Lower lobe of right lung (tissue), 2 donors: ENCODE measurements at places on chromosomes 11 and 22. TPM values are rescaled to one million over a fixed set of nuclear protein-coding genes. Genes with fewer than 3 reads are reported as not detected.

The ACRV1 gene
- not detected for total RNA-seq

DNA sequence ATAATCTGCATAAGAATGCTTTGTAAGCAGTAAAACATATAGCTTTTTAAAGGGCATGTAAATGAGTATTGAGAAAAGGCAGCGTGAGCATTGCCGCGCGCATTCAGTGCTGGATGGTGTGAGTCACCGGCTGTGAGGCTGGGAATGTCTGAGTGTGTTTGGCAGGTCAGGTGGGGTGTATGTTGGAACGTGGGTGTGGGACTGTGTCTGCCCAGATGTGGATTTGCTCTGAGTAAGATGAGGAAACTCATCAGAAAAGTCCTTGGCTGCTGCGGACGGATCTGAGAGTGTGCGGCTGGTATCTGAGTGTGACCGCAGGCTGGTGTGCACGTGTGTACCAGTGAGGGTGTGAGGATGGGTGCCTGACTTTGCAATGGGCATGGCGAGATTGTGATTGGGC lies 66.2 kb upstream of the NECTIN1 start:
- no peak for DNase-seq

The HOATZ gene
- 15.0 TPM for total RNA-seq

- DNase-seq, result no peak
Measured at GRCh38 chr11:10317776-10318526, 13.1 kb downstream of the ADM start.

The WBP2NL gene
- total RNA-seq, result 1.9 TPM

GRCh38 chr11:44014968-44015623 lies 32.7 kb upstream of the ACCSL start:
- DNase-seq, result no peak

The F2 gene
- total RNA-seq, result not detected

- no peak for DNase-seq
Measured at GRCh38 chr22:47391169-47392053, 629.0 kb downstream of the TBC1D22A start.

DNA sequence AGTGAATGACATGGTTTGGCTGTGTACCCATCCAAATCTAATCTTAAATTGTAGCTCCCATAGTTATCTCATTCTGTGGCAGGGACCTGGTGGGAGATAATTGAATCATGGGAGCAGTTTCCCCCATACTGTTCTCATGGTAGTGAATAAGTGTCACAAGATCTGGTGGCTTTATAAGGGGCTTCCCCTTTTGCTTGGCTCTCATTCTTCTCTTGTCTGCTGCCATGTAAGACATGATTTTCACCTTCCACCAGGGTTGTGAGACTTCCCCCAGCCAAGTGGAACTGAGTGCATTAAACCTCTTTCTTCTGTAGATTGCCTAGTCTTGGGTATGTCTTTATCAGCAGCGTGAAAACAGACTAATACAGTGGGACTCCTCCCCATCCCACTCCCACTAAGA lies 11.1 kb downstream of the OR5A2 start:
- no peak for DNase-seq

- no peak for DNase-seq
Measured at GRCh38 chr11:126879516-126879915, 121.1 kb downstream of the KIRREL3 start.

DNA sequence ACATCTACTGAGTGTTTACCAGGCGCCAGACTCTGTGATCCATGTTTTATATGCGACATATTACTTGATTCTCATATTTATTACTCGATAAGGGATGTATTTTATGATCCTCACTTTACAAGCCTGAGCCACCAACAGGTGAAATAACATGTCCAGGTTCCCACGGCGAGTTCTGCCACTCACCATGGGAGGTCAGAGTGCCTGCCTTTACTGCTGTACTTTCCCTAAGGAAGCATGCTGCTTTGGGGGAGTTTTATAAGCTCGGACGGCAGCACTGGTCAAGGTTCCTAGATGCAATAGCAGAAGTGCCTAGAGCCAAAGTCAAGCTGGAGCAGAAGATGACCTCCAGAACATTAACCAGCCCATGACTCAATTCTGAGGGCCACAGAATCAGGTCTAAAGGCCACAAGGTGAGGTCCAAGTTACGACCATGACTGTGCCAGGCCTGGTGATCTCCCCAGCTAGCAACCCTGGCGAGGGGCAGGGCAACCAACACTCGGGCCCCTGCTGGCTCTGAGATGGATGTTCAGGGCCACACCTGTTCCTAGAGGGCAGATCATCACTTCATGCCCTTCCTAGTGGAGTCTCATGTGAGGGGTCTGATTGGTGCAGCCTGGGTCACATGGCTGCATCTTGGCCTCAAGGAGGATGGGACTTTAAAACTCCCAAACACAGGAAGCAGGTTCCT lies 14.2 kb downstream of the IFT27 start:
- no peak for DNase-seq

DNA sequence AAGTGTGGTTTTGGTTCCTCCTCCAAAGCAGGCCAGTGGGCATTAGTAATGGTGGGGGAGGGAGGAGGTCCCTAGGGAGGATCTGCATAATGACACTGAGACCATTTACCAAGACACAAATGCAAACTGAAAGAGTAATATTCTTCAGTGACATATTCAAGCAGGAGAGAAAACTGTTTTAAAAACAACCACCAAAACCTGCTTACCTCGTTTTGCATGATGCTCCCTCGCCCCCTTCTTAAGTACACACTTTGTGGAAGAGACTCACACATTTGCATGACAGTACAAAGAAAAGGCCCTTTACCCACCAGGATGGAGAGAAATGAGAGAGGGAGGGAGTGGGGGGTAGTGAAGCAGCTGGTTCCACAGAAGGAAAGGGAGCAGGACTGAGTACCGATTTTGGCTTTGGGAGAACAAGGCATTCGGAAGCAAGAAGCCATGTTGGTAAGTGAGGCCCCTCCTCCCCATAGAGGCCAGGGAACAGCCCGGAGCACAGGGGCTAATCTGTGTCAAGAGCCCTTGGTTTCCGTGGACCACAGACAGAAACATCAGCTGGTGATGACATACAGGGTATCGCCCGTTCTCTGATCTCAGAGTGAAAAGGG lies 13.0 kb upstream of the OPCML start:
- no peak for DNase-seq

GRCh38 chr22:49392841-49393510 lies 434.7 kb downstream of the BRD1 start:
- DNase-seq, result no peak

The NRXN2 gene
- 1.7 TPM for total RNA-seq

GRCh38 chr22:46854125-46854870 lies 91.8 kb downstream of the TBC1D22A start:
- DNase-seq, result peak; percentile 76

DNA sequence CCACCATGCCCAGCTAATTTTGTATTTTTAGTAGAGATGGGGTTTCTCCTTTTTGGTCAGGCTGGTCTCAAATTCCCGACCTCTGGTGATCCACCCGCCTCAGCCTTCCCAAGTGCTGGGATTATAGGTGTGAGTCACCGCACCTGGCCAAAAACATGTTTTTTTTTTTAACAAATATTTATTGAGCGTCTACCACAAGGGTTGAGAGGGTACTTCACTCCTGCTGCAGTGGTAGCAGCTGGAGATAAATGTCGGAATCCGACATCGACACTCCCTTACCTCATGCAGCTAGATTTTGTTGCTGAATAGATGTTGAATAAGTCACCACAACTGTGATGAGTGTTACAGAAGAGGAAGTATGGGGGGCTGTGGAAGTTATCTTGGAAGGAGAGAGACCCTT lies 971 bp downstream of the DNAJB13 start:
- DNase-seq, result no peak

The TIRAP gene
- total RNA-seq, result 15.2 TPM

DNA sequence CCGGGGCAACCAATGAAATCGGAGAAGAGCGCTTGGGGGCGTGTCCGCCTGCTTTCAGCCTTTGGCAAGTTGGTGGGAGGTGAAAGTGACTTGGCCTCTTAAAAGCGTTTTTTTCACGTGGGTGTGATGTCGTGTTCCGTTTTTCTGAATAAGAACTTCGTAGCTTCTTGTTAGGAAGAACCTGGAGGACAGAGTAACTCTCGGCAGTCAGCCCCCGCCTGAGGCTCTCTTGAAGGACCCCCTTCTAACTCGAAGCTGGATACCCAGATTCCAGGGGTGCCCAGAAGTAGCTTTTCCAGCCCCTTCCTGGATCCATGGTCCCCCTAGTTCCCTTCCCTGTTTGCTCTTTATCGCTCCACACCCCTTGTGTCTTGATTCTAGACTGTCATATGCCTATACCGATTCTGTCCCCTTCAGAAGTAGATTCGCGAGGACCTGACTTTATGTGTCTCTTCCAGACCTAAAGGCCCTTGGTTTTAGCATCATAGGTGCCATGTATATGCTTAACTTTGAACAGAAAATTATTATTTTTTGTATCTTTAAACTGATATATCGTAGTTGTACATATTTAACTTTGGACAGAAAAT lies 915 bp upstream of the OSBP start:
- DNase-seq, result peak; percentile 98

GRCh38 chr11:34869425-34869824 lies 46.8 kb downstream of the APIP start:
- DNase-seq, result no peak

- DNase-seq, result no peak
Measured at GRCh38 chr22:23904573-23905254, 10.5 kb downstream of the MIF start.

DNA sequence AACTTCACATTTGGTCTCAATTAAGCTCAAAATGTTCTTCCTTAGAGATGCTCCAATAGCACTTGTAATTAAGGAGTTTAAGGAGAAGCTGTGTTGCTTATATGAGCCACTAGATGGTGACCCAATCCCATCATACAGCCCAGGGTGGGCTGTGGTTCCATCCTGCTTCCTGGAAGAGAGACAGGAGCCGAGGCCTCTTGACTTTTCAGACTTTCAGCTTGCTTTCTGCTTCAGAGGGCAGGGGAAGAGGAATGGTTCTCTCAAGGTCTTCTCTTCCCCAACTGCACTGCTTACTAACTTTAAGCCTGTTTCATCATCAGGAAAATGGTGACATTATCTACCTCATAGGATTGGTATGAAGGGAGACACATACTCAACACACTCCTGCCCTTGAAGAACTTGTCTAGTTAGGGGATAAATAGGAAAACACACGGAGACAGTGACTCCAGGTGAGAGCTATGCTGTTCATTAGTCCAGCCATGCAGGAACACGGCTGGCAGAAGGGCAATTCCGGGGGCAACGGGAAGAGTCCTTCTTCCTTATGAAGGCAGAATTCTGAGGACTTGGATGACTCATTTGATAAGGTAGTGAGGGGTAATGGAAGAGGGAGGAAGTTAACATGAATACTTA lies 20.1 kb downstream of the TMEM218 start:
- DNase-seq, result peak; percentile 43

GRCh38 chr11:25777343-25777742 lies 554.6 kb upstream of the ANO3 start:
- DNase-seq, result no peak

DNA sequence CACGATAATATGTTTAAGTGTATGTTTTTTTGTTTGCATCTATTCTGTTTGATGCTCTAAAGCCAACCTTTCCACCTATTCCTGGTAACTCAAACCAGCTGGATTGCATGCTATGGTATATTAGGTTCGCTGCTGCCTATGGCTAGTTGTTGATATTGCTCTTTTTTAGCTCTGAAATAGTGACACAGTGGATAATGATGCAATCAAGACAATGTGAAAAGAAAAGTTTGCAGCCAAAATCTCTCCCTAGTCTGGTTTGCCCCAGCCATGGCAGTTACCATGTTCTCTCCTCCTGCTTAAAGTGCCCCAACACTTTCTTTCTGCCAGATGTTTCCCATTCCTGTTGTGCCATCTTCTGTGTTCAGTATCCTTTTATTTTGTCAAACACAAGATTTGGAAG lies 269.7 kb downstream of the DYNC2H1 start:
- DNase-seq, result no peak

GRCh38 chr22:24445481-24446259 lies 18.3 kb downstream of the ADORA2A start:
- DNase-seq, result no peak

DNA sequence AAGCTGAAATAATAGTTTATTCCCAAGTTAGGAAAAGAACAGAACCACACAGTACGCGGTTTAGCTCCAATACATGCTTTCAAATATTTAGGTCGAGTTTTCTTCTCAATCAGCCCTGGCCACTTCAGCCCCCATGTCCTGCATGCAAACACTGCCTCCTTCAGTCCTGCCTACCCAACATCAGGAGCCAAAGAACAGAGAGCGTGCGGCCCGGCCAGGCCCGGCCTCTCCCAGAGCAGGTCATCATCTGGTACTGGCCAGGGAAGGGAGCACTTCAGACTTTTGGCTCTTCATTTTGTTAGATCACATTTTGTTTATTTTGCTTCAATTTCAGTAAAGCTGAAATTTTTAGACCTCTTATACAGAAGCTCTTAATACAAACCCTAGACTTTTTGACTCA lies 6.7 kb downstream of the BRD1 start:
- DNase-seq, result peak; percentile 29

DNA sequence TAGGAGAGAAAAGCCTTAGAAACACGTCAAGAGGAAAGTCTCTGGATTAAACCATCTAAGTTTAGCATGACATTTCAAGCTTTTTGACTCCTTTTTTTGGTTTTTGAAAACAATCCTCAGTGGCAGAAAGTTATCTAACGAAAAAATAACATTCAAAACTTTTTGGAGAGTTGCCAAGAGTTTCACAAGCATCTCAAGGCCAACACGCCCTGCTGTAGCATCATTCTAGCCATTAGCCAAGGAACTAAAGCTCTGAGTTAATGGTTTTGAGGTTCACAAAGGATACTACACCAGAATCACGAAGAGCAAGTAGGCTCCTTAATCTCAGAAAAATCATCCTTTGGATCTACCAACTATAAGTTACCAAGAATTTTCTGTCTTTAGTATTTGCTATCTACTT lies 94.8 kb downstream of the PICALM start:
- no peak for DNase-seq

- DNase-seq, result no peak
Measured at GRCh38 chr11:35177370-35177769, 38.4 kb downstream of the CD44 start.

DNA sequence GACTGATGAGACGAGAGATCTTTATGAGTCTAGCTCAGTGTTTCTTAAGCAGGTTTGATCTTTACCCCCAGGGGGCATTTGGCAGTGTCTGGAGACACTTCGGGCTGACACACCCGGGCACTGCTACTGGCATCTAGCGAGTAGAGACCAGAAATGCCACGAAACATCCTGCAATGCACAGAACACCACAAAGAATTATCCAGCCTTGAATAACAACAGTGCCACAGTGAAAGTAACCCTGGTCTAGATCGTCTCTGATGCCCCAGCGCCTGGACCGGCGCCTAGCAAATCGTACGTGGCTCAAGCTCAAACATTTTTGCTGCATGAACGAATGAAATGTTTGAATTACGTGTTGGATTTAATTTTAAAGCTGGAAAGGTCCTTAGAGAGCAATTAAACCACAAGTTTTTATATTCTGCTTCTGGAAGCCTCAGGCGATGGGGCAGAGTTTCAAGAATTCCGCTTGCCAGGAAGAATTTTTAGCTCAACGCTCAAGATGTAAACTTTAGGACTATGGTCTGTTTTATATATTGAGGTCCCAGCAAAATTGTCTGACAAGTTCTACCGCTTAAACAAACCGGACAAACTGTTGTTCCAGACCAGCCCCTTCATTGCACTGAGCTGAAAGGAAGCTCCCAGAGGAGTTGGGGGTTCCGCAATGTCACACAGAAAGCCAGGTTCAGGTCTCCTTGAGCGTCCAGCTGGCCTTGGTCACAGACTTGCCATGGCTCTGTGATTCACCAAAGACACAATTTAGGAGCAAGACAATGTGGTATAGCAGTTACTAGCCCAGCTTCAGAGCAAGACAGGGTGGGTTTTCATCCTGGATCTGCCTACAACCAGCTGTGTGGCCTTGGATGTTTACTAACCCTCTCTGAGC lies 44.2 kb upstream of the SMTN start:
- DNase-seq, result no peak

- DNase-seq, result peak; percentile 10
Measured at GRCh38 chr22:29199702-29200400, 5.8 kb upstream of the EMID1 start.

The VWCE gene
- total RNA-seq, result 1.2 TPM
